Fibroblast of skin of right biceps (primary cell): ENCODE measurements at places on chromosomes 7 and 10.

- no peak for DNase-seq
Observed at GRCh38 chr10:4189281-4189680, 404.3 kb upstream of the KLF6 start.

GRCh38 chr7:116213361-116214130 lies 3.2 kb downstream of the TES start:
- peak; percentile 74 for DNase-seq

- DNase-seq: peak; percentile 4
Observed at GRCh38 chr10:36808625-36809362, 316.6 kb upstream of the ANKRD30A start.

DNA sequence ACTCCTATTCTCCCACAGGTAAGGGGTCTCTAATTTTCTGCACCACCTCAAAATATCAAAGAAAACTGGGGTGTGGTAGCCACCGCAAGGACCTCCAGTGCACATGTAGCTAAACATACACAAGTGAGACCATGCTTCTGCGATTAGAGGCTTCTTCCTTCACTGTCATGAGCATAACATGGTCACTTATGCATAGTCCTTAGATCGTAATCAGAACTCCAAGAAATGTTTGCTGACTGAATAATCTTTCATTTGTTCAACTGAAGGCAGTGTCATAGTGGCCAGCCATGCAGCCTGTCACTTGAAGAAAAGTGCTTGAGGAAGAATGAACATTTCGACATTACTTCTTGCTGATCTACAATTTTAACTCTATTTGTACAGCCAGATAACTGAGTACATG lies 14.6 kb downstream of the TWIST1 start:
- peak; percentile 46 for DNase-seq

DNA sequence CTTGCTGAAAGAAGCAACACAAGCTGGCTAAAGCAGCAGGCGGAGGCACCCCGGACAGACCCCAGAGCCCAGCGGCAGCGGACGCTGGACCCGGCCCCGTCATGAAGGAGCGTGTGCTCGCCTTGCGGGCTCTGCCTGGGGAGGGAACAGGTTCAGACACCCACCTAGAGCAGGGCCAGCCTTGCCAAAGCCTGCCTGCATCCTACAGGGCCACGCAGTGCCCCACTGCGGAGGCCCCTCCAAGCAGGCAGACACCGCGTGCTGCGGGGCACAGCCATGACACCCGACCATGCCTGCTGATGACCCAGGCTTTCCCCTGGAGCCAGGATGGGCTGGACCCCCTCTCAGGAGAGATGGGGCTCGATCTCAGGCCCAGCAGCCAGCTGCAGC lies 91.7 kb downstream of the MAD1L1 start:
- DNase-seq: no peak

DNA sequence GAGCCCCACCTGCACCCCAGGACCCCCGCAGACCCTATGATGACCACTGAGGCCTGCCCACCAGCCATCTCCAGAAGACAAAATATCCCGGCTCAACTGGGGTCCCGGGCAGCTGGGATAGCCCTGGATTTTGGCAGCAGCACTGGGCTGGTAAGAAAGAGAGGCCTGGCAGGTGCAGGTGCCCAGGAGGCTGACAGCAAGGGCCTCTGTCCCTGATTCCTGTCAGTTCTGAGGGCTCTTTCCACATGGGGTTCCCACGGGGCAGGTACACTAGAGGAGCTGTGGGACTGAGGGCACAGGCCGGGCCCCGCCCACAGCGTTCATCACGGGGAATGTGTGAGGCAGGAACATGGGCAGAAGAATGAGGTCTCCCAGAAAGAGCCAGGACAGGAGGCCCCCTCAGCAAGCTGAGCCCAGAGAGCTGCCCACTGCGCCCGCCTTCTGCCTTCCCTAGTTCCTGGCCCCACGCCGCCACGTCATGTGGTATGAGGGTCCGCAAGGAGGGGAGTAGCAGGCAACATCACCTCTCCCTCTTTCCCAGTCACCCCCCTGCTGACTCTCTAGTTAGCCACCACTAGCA lies 12.8 kb upstream of the NDST2 start:
- no peak for DNase-seq

DNA sequence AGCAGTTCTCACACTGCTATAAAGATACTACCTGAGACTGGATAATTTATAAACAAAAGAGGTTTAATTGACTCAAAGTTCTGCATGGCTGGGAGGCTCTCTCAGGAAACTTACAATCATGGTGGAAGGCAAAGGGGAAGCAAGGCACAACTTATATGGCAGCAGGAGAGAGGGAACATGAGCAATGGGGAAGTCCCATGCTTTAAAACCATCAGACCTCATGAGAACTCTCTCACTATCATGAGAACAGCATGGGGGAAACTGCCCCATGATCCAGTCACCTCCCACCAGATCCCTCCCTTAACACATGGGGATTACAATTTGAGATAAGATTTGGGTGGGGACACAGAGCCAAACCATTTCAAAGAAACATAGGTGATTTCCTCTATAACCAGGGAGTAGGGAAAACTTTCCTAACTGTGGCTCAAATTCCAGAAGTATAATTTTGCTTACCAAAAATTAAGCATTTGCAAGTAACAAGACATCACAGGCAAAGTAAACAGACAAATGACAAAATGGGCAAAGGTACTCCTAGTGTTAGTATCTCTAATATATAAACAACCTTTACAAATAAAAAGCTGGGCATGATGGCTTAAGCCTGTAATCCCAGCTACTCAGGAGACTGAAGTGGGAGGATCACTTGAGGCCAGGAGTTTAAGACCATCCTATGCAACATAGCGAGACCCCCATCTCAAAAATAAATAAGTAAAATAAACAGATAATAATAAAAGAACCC lies 88.0 kb downstream of the KBTBD2 start:
- DNase-seq: no peak

GRCh38 chr7:98034081-98035035 lies 44.4 kb upstream of the OCM2 start:
- no peak for DNase-seq

GRCh38 chr10:104197364-104197763 lies 34.8 kb downstream of the CFAP43 start:
- no peak for DNase-seq

DNA sequence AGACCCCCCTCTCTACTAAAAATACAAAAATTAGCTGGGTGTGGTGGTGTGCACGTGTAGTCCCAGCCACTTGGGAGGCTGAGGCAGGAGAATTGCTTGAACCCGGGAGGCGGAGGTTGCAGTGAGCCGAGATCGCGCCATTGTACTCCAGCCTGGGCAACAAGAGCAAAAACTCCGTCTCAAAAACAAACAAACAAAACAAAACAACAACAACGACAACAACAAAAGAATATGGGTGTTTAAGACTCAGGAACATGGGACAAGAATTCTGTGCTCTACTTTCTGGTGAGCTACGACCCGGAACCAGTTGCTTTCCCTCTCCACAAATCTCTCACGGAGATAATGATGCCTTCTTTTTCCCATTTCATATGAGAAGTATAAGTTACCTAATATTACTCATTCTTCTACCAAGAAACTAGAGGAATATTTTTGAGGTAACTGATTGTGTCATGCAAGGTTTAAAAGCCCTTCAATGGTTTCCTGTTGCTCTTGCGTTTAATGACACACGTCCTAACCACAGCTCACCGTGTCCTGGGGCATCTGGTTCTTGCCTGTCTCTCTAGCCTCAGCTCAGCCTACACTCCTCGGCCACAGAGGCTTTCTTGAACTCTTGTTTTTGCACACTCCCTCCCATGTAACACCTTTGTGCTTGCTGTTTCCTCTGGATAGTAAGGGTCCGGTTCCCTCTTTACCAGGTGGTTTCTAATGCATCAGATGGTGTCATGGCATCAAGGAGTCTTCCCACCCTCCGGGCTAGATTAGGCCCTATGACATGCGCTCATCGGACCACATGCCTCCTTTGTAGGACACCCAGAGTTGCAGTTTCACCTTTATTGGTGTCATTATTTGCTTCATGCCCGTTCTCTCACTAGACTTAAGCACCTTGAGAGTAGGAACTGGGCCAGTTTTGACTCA lies 67.5 kb downstream of the PFKFB3 start:
- peak; percentile 45 for DNase-seq

- DNase-seq: peak; percentile 72
Observed at GRCh38 chr7:77327067-77327931, 88.8 kb downstream of the GSAP start.

DNA sequence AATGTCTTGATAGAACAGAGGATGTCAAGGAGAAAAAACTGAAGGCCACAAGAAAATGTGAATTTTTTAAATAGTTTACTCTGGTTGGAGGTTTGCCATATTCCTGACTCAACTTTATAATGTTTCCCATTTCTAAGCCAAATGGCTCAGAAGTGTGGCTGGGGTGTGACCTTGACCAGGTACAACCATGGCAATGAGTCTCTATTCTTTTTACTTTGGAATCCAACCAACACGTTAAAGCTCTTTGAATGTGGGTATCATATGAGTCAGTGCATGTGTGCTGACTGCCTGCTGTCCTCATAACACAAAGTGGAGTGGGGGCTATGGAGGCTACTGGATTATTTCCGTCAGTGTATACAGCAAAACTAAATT lies 33.5 kb upstream of the DLD start:
- peak; percentile 74 for DNase-seq

GRCh38 chr10:110158051-110159005 lies 49.1 kb upstream of the MXI1 start:
- DNase-seq: no peak

GRCh38 chr7:45665172-45665571 lies 91.0 kb downstream of the ADCY1 start:
- DNase-seq: no peak

- no peak for DNase-seq
Observed at GRCh38 chr10:31383810-31384588, 65.0 kb downstream of the ZEB1 start.

GRCh38 chr10:70145166-70145665 lies 1.3 kb downstream of the TYSND1 start:
- peak; percentile 4 for DNase-seq

DNA sequence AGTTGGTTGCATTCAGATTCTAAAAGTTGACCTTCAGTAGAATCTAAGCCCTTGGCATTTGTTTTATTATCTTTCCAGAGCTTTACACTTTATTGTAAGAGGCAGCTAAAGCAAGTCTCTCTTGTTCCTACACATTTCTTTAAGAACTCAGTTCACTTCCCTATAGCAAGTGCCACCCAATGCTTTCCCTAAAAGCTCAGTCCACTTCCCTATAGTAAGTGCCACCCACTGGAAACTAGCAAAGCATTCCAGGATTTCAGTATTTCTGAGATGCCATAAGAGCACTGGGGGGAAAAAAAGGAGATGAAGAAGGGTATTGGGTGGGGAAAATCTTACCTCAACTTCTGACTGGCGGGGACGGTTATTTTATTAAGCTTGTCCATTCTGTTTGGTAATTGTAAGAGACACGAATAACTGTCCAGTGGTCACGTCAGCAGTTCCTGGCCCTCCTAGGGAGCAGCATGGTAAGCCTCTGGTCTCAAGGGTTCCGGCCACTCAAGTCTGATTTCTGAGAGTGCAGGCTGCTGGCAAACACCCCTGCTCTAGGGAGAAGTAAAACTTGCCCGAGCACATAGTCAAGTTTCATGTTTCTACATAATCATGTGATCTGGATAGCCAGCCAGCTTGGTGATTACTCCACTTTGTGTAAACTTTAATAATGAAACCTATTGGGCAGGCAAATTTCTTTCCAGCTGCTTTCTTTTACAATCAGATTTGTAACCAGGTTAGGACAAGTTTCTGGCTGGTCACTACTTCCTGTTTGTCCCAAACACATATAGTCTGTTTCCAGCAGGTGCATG lies at the start of gene BLNK:
Gene BLNK, minus strand, starts transcription at position 554 of the 800 bp plus-strand sequence. Its CDS starts 171 bp downstream, at position 383.
- DNase-seq: no peak

DNA sequence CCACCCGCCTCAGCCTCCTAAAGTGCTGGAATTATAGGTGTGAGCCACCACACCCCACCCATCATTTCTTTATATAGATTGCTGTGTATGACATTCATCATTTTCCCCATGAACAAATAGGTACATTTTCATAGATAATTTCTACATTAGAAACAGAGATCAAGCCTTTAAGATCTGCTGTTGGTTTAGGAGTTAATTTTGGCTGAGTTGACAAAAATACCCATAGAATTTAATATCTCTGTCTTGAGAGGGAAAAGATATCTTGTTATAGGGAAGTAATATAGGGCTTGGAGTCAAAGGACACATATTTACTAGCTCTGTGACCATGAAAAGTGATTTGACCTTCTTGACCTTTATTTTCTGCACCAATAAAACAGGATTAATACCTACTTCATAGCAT lies 51.8 kb downstream of the LRMDA start:
- no peak for DNase-seq

DNA sequence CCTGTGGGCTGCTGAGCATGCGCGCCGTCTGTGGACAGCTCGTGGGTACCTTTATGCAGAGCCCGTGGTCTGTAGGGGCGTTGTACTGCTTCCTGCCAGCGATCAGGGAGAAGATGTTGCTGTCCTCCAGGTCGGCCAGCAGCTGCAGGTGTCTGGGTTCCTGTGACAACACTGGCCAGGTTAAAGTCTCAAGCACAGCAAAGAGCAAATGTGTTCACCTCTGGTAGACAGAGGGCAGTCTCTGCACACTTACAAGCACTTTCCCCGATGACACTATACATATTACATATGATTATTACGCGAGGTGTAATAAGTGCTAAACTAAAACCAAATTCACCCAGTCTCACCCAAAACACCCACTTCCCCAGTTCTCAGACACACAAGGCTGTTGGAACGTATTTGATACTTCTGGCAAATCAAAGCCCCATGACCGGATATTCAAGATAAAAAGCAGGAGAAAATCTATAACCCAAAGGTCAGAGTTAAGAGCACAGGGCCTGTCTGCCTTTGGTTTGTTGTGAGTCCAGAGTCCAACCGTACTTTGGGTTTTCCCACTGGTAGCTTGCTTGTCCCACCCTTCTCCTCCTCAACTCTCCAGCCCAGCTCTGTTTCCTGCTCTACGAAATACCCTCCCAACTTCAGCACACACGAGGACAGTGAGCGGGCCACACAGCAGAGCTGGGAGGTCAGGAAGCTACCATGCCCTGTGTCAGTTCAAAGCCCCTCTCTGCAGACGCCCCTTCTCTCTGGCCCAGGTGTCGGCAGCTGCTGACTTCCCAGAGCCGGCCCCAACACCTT lies 49.7 kb upstream of the DDC start:
- no peak for DNase-seq
